Endothelial cell of umbilical vein (primary cell): ENCODE measurements at places on chromosomes 1 and 21. TPM values are rescaled to one million over a fixed set of nuclear protein-coding genes. Genes with fewer than 3 reads are reported as not detected.

SLC44A3 gene
- total RNA-seq = 0.42 and 0.58 TPM in 2 replicates

SPRR2A gene
- not detected in 2 replicates for total RNA-seq

LCE2A gene
- not detected in 2 replicates for total RNA-seq

ETV3 gene
- 22.3 and 25.2 TPM in 2 replicates for total RNA-seq
